Renal pelvis (tissue), 12 donors: ENCODE measurements at places on chromosomes 16 and 17. TPM values are rescaled to one million over a fixed set of nuclear protein-coding genes. Genes with fewer than 3 reads are reported as not detected.

The SBK1 gene
- polyA plus RNA-seq, result 21.8 TPM

The PRAC2 gene
- polyA plus RNA-seq, result not detected

The STXBP4 gene
- 19.1 TPM for polyA plus RNA-seq

The RNF151 gene
- polyA plus RNA-seq, result not detected

The TNP2 gene
- not detected for polyA plus RNA-seq

The NPIPB2 gene
- polyA plus RNA-seq, result 5.5 TPM

The ADAM11 gene
- 3.7 TPM for polyA plus RNA-seq

The CSH1 gene
- polyA plus RNA-seq, result not detected

The MYH3 gene
- polyA plus RNA-seq, result 8.4 TPM

The ASGR1 gene
- 10.6 TPM for polyA plus RNA-seq
